GF-D8 (cell line): ENCODE measurements at places on chromosomes 7 and 10.
A peak's percentile ranks its signal among the peaks of the same experiment; 100 is the strongest.

DNA sequence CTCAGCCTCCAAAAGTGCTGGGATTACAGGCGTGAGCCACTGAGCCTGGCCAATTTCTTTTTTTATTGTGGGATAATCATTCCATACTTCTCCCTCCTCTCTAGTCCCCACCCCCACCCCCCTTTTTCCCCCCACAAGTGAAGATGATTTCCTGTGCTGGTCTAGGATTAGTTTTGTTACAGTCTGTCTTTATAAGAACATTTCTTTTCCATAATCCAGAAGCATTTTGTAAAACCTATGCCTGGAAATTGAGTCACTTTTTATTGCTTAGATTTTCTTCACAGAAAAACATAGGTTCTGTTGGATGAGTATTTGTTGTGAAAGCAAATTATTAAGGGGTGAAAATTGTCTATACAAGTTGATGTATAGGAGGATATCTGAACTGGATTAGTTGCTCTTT lies 98.9 kb downstream of the KAT6B start:
- no peak for DNase-seq

GRCh38 chr10:33240931-33241330 lies 93.5 kb downstream of the NRP1 start:
- no peak for DNase-seq

DNA sequence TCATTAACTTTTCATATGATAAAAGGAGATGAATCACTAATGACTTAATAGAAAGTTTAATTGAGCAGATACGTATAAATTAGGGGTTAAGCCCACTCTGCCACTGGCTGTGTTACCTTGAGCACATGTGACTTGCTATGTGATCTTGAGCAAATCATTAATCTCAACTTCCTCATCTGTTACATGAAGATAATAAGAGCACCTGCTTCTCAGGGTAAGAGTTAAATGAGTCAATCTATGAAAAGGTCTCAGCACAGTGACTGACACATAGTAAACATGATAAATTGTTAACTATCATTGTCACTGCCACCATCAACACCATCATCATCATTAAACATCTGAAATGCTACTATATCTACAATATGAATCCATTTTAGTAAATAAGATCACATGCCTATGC lies 110.8 kb downstream of the TPK1 start:
- no peak for DNase-seq

DNA sequence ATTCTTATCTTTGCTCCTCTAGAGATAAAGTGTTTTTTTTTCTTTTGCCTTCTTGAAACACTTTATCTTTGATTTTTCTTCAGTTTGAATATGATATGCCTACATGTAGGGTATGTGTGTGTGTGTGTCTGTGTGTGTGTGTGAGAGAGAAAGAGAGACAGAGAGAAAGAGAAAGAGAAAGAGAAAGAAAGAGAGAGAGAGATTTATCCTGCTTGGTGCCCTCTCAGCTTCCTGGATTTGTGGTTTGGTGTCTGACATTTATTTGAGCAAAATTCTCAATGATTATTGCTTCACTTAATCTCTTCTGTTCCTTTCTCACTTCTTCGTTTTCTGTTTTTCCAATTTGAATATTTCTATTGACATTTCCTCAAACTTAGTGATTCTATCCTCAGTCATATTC lies 60.3 kb downstream of the RAB18 start:
- no peak for DNase-seq

- DNase-seq, result no peak
Observed at GRCh38 chr7:68258609-68259008, 1262.0 kb downstream of the TYW1 start.

- no peak for DNase-seq
Observed at GRCh38 chr10:70634011-70634410, 31.5 kb upstream of the PRF1 start.

DNA sequence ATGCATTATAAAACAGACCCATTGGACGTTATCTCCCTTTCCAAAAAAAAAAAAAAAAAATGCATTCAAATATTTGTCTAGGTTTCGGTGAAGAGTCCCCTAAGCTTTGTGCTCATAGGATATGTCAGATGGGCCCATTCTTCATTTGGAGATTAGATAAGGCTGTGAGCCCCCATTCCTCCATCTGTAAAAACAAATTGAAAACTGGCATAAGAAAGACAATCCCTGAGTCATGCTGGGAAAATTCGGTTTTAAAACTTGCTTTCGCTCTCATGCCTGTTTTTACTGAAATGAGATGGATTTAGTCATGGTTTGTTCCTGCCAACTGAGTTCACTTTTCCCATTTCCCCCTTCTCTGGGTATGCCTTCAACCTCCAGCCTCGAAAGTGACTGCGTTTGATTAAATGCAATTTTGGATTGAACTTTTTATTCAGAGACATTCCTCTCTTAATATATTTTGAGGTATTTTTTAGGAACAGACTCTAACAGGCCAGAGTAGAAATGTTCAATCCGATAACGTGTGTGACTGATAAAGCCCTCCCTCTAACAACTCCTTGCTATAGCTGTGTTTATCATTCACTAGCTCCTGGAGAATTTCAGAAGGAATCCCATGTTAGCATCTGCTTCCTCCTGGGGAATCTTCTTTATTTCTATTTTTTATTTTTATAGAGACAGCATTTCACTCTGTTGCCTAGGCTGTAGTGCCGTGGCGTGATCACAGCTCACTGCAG lies 190.9 kb upstream of the LYZL2 start:
- DNase-seq, result no peak

GRCh38 chr10:62038609-62039190 lies 137.2 kb downstream of the ARID5B start:
- no peak for DNase-seq

GRCh38 chr7:138607216-138608126 lies 93.7 kb downstream of the SVOPL start:
- peak; percentile 85 for DNase-seq

DNA sequence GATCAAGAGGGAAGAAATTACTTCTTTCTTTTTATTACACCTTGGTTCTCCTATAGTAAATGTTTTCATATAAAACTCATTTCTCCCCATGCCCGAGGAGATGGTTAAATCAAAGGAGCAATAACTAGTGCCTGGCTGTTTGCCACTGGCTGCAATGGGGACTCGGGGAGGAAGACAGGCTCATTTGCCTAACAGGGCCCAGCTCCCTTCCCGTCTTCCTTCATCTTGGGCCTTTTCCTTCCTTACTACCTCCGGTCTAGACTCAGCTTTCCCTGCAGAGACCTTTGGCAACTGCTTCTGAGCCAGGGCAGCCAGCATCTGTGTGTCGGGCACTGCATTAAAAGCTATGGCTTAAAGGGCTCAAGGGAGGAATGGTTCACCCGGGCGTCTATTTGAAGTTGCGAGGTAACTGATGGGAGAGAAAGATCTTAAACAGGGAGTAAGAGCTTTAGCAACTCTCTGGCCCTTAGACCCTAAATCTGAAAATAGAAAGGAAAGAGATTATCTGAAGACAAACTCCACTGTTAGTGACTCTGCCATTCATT lies 63.5 kb downstream of the CALD1 start:
- DNase-seq, result no peak

DNA sequence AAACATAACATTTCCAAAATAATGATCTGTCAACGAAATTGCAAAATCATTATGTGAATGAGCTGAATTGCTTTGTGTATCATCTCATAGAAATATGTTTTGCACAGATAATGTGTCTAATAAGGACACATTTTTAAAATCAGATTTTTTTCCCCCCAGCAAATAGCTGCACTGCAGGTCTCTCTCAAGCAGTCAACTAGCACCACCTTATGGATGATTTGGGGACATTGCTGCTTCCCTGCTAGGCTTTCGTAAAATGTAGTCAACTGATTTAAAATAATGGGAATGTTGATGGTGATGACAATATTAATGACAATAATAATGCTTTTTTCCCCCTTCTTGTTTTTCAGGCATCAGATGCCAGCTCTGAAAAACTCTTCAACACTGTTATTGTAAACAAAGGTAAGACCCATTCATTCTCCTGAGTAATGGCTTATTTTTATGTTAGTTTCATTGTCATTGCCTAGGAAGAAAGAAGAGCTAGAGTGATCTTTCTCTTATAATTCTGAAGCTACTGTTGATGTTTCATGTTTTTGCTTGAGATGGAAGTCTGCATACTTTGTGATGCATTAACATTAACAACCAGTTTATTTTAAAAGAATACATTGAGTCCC lies 433.6 kb upstream of the GALNT17 start:
- DNase-seq, result no peak

- no peak for DNase-seq
Observed at GRCh38 chr10:67971311-67971710, 86.9 kb downstream of the SIRT1 start.

DNA sequence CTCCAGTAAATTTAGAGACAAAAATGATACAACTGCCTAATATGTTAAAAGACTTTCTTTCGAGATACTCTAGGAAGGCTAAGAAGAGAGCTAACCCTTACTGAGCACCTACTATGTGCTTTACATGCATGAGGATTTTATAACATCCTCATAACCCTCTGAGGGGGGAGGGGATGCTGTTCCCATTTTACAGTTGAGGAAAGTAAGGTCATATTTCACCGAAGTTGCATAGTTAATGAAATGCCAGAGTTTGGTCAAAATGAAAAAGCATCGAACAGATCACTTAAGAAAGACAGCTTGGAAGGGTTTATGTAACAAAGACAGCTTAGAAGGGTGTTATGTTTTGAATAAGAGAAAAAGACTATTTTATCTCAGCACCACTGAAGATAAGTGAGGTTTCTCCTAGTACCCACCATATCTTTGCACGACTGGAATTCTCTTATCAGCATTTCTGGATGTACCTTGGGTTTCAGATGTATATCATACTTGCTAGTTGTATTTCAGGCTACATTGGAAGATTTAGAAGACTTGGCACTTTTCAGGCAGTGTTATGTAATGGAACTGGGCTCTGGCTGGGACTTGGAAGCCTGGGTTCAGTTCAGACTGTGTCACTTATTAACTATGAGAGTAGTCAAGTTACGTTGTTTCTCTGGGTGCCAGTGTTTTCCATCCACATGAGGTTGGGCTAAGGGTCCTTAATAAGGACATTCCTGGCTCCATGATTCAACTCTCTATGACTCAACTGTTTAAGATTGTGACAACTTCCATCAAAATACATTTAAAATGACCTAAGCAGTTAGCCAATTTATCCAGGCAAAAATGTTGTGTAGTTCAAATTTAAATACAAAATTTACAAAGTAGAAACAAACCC lies 6.0 kb downstream of the RHOBTB1 start:
- no peak for DNase-seq

DNA sequence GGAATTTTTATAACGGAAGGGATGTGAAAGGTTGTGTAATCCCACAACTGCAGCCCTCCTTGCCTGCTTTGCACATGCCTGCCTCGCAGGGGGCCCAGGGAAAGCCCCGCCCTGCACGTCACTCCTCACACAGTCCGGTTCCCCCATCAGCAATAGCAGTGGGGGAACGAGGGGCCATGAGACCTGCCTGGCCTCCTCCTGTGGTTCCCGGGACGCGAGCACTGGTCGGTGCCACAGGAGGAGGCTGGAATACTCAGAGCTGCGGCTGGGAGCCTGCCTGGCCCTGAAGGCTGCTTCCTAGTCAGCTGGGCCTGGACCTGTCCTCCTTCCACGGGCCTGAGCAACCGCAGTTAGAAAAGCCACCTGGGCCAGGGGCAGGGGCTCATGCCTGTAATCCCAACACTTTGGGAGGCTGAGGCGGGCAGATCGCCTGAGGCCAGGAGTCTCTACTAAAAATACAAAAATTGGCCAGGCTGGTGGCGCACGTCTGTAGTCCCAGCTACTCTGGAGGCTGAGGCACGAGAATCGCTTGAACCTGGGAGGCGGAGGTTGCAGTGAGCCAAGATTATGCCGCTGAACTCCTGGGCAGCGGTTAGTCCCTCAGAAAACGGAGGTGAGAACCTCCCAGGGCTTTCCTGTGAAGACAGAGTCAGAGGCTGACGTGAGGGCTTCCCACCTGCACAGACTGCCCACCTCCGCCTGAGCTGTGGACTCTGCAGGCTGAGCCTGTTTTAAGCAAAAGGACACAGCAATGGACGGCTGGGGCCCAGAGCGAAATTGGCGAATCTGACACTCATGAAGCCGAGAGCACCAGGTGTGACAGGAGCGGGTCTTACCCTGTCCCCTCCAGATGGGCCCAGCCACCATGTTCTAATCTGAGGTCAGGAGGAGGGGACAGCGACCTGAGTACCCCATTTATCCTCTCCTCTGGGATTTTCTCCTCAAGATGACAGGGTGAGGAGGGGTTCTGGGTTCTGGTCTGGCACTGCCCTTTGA lies 52.9 kb downstream of the VIPR2 start:
- no peak for DNase-seq

DNA sequence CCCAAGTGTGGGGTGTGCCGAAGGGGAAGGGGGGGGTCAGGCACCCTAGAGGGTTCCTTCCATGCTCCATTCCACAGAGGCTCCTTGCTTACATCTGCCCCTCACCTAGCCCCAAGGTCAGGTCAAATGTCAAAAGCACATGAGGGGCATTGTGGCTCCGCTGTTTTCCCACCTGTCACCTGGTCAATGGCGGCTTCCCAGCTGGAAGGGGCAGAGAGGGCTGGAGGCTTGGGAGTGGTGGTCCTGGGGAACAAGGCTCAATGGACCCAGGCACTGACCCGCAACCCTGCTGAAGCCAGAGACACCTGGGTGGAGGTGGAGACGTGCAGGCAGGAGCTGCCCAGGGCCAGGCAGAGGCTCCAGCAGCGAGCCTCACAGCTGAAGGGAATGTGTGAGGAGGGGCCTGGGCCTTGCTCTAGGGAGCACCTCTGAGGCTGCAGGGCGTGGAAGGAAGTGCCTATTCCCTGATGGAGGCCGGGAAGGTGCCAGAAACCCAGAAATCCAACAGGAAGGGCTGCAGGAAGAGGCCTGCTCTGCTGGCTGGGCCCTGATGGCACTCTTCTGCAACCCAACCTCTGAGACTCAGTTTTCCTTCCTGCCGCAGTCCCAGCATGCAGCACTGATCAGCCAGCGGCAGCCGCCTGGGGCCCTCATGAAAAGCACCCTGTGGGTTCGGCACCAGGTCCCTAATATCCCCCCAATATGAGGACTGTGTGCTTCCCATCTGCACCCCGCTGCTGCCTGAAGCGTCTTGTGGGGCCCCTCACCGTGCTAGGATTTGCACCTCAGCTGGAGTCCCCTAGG lies 16.0 kb downstream of the RASGEF1A start:
- DNase-seq, result no peak

DNA sequence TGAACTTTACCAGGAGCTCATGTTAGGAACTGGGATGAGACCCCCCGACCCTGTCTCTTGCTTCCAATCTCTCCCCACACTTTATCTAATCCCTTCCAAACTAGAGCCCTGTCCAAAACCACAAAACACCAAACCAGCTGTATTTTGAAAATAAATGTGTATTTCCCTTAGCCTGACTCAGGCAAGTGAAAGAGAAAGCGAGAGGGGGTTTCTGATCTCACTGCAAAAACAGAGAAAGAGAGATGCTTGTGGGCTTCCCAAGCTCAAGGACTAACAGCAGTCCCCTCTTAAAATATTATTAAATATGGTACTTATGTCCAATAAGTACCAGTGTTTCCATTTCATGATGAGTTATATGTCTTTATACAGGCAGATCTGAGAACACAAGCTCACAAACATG lies 122.0 kb downstream of the AGMO start:
- no peak for DNase-seq

DNA sequence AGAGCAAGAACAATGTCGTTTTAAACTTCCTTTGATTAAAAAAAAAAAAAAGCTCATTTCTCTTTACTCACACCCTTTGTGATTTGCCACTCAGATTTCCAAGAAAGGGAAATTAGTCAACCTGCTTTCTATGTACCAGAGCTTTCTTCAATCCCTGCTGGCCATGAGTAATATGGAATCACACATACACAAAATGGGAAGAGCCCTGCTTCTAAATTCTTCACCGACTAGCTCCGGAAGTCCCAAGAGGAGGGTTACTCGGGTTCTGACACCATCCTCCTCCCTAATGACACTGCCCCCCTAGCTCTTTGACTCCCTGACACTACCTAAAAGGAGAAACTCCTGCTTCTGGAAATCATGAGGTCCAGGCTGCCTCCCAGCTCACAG lies 81.8 kb upstream of the SFMBT2 start:
- DNase-seq, result no peak
